SK-N-SH treated with all-trans-retinoic acid at 6 μM for 48 hours (cell line): ENCODE measurements at places on chromosomes 2 and 18.
A peak's percentile ranks its signal among the peaks of the same experiment; 100 is the strongest.

DNA sequence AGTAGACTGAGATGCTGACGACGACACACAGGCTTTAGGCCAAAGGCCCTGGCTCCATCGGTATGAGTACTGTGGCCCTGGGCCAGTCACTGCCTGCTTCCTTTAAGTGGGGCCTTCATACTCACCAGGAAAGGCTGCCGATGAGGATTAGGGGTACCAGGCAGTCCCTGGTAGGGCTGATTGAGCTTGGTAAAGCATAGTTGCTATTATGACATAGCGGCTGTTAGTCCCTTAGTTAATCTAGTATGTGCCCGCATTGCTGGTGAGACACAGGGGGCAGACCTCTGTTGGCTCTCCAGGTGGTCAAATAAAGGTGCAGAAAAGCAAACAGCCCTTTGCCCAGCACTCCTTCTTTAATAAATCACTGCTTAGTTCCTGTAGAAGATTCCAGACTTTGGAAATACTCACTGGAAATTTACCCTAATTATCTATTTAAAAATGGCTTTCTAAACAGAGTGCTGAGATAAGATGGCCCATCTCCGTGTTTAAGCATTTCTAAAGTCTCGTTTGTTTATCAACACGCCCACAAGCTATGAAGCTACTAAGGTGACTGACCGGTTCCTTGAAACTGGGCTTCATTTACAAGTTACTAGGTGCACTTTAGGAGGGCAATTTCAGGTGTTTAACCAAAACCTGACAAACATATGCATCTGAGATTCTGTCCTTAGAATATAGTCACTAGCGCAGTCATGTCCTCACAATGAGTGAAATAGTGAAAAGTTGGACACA, 8.7 kb upstream of the BIN1 start:
- ATAC-seq: no peak

DNA sequence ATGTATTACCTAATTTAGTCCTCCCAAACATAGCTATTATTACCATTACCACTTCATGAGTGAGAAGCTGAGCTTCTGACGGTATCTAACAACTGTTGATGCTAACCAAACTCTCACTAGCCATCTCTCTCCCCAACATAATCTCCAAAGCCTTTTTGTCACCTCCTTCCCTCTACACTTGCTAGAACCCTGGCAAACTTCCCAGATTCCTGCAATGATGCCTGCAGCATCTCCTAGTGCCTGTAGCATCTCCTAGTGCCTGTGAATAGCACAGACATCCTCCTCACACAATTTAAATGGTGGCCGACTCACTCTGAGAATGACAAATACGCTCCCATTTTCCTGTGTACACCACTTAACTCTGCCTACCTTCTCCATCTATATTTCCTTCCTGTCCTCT, 126.7 kb downstream of the STK39 start:
- no peak for ATAC-seq

DNA sequence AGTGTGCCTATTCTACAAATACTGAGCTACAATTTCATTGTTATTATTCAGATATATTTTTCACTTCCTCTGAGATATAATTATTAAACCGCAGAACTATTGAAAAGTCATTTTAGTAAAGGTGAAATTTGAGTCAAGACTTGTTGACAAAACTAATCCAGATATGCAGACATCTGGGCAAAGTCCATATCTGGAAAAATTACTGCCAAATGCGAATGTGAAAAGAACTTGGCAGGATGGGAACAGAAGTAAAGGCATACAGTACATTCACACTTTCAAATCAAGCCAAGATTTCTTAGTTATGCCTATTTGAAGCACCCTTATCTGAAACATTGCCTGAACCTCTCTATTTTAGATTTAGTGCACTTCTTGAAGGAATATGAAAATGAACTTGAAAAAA, 923.6 kb downstream of the CCDC85A start:
- no peak for ATAC-seq

DNA sequence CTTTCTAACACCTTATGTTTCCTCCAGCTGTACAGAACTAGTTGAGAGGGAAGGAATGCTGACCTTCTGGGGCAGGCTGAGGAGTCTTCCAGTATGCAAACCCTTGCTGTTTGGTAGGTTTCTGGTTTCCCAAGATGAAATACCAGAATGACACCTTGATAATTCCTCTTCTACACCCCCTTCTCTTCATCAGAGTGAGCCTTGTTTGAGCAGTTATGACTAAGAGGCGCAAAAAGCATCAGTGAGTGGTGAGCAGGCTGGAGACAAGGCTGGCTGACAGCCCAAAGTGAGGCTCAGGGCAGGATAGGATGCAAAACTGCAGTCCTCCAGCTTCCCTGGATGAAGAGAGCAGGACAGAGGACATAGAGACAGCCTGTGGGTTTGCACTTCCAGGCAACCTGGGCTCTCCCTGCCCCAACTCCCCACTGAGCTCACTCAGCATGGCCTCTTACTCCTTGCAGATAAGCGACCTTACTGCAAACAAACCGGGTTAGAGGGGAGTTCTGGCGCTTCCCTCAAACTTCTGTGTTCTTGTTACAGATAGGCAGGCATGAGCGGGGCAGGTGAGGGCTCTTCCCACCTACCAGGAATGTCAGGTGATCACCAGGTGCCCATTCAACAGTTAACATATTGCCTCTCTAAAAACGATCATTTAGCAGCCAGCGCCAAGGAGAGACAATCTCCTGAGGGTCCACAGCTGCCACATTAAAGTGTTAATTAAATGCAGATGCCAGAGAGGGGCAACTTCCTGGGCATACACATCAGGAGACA, 5.4 kb downstream of the MPPE1 start:
- no peak for ATAC-seq

GRCh38 chr18:80218341-80219227, 28.7 kb downstream of the PARD6G start:
- ATAC-seq: no peak

- no peak for ATAC-seq
These were observed 56.8 kb upstream of the SPAG16 start for GRCh38 chr2:213227458-213227857.

DNA sequence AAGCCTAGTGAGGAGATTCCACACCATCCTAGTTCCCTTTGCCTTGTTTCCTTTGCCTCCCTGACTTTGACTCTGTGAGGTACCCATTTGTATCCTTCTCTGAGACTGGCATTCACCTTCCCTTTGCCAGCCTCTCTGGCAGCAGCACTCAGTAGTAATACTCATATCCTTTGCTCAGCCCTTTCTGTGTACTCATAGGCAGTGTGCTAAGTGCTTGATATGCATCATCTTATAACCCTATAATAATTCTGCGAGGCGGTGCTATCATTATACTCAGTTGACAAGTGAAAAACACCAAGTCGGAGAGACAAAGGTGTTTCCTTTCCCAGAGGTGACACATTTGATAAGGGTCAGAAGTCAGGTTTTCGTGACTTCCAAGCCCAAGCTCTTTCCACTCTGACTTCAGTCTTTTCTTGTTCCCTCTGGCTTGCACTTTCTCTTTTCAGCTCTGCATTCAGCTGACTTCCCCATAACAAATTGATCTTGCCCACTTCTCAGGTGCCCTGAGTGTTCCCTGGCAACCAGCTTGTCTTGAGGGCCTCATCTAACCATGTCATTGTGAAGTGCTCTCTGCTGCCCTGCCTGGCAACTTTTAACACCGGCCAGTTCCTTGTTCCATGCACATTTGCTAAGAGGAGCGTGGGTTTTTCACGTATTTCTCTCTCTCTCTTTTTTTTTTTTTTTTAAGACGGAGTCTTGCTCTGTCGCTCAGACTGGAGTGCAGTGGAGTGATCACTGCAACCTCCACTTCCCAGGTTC, 94.5 kb upstream of the UPP2 start:
- ATAC-seq: peak; percentile 22; the same call in 2 of the 3 replicates

- no peak for ATAC-seq
These were observed 117.6 kb upstream of the STK17B start for GRCh38 chr2:196289000-196289399.

DNA sequence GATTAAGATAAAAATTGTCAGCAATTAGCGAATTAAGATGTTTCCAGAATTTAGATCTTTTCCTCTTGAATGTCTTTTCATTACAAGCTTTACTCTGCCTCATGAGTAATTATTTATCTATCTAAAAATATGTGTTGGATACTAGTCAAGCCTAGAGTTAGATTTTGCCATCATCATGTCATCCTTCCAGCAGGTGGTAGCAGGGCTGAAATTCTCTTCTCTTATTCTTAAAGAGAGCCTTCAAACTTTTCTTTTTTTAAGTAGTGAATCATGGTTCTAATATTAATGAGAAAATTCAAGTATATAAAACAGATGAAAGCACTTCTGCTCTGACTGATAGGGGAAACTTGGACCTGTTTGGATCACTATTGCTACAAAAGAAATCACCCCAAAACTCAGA, 240.7 kb upstream of the EPAS1 start:
- no peak for ATAC-seq

DNA sequence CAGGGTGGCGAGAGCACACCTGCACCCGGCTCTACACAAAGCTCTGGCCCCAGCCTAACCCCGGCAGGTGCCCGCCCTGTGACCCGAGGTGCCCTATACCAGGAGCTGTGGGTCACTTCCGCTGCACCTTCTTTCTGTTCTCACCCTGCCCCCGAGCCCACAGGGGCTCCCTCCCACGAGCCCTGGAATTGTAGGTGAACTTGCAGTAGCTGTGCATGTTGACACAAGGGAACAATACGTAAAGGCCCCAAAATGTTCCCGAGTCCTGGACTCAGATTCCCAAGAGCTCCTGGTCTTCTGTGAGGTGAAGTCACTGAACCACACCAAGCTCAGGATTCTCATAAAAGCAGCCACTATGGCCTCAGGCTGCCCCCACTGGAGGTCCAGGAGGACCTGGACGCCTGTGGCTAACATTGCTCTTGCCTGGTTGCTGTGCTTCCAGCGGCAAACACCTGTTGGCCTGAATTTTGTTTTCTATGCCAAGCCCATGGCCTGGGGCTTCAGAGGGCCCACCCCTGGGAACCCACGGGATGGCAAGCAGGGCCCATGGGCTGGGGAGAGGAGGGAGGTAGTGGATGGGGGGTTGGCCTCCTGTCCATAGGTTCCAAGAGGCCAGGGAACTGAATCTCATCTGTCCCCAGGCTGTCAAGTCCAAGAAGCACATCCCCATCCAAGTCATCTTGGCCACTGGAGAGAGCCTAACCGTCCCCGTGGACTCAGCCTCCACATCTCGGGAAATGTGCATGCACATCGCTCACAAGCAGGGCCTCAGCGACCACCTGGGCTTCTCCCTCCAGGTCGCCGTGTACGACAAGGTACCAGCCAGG, 23.2 kb upstream of the GPR17 start:
- ATAC-seq: no peak

GRCh38 chr2:218290316-218291261, 1.7 kb downstream of the TMBIM1 start:
- no peak for ATAC-seq

DNA sequence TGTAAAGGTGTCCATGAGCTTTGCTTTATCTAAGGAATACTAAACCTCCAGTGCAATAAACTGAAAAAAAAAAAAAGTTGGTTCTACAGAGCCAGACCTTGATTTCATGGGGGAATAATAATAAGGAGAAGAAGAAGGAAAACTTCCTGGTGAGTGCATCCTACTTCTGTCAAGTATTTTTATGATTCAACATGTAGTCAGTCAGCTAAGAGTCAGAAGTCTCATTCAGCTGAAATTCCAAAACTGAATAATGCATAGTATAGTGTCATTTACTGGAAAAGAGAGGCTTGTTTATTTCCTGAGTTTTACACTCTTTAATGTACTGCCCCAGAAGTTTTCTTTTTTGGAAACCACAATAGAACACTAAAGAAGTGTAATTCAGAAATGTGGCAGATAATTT, 77.8 kb upstream of the TACR1 start:
- ATAC-seq: peak; percentile 83

GRCh38 chr2:96789245-96789617, 26.8 kb upstream of the CNNM3 start:
- ATAC-seq: no peak

GRCh38 chr2:184815824-184816223, 217.5 kb downstream of the ZNF804A start:
- no peak for ATAC-seq
